ENCODE measurements at places on chromosomes 2 and 18.

- no peak for DNase-seq
Observed at GRCh38 chr2:7119132-7119835, 202.1 kb downstream of the RNF144A start.

GRCh38 chr18:28189400-28190239 is 12.7 kb upstream of the CDH2 start:
- no peak for DNase-seq

DNA sequence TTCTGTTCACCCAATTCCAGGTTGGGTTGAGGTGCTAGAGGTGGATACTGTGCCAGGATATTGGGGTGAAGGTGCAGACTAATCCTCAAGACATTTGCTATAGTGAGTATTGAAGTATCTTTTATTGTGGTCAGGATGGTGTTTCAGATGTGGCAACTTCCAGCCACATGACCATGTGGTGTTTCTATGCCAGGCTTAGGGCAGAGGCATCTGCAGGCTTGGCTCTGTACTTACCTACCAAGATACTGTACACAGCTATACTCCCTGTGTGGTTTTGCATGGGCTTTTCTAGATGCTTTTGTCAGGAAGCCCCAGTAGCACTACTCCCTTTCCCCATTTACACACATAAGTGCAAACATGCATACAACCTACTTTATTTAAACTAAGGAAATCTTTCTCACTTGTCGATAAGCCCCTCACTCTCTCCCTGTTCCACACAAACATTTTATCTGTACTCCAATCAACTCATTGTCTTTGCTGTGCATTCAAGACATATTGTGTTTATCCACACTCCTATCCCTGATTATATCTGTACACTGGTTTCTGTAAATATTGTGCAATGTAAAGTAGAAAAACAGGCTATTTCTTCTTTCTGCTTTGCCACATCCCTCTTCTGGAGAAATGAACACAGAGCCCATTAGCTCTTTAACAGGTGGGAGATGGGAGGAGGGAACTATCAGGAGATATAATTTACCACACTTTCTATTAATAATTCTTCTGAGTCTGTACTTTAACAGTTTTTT is 12.3 kb downstream of the ARL6IP6 start:
- DNase-seq: peak; percentile 23

DNA sequence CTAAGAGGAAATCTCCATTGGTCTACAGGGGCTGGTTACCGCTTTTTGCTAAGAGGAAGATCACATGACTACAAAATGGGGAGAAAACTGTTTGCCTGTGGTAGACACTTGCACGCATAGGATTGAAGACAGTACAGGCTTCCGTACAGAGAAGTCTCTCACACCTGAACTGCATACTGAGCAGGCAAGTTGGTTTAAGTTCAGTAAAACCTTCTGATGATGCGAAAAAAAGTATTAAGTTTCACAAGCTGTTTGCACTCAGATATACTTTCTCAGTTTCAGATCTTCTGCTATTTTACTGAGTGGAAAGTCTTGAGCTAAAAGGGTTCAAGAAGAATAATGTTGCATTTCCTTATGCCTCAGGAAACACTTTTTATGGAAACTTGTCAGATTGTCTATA is 292.2 kb upstream of the MC4R start:
- no peak for DNase-seq

DNA sequence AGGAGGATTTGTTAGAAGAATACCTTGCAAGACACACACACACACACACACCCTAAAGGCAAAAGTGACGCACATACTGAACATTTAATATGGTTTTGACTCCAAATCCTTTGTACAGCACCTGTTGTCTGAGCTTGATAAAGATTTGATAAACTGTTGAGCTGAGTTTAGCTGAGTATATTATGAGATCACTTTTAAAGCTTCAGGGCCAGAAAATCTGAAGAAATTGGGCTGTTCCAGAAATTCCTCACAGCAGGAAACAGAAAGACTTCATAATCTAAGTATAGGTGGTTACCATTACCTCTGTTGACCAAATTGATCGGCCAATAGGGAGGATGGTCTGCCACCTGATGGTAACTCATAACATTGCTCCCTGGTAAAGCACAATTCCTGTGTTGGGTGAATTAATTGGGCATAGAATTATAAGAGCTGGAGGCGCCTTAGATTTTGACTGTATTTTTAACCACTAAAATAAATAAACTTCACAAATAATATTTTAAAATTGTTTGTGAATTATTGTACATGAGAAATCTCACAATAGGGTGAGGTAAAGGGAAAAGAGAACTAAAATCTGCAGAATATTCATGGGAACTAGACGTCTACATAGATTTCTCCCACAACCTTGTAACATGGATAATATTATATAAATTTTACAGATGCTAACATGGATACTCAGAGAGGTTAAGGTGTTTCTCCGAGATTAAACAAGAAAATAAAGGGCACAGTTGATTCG is 21.8 kb upstream of the RPIA start:
- DNase-seq: no peak

DNA sequence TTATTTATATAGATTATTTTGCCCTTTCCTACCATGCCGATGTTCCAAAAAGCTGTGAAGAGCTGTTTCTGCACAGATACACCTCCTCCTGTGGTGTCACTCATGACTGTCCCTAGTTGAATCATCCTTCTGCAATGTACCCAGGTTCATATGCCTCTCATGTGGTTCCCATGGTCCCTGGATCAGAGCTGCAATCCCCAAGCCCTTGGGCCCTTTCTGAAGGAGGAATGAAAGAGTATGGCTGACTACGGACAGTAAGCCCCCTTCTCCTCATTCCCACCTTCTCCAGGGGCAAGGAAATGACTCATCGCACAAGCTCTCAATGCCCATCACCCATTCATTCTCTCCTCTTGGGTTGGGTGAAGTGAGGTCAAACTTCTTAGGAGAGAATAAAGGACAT is 63.9 kb upstream of the ACVR1 start:
- no peak for DNase-seq

DNA sequence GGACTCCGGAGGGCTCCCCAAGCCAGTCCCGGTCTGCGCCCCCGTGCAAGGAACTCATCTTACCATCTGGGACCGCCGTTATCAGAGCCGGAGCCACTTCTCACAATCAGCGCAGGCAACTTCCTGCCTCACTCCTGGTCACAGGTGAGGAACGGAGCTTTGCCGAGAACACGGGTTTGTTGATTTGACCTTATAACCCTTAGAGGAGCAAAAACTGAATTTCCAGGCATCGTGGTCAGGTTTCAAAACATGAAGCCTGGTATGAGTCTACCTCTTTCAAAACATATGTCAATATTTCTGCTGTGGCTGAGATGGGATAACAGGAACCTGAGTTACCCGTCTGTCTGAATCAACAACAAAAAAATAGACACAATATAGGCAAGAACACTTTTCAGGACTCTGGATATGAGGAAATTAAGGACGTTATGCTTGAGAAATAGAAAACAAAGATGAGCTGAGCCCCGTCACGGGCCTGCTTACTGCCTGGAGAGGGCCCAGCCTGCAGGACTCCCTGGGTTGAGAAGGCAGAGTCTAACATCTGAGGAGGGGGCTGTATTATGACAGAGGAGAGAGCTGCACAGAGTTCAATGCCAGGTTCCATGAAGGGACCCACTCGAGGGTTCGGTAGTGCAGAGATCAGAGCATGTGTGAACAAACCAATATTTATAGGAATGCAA is 148.7 kb downstream of the NDUFA10 start:
- DNase-seq: no peak

DNA sequence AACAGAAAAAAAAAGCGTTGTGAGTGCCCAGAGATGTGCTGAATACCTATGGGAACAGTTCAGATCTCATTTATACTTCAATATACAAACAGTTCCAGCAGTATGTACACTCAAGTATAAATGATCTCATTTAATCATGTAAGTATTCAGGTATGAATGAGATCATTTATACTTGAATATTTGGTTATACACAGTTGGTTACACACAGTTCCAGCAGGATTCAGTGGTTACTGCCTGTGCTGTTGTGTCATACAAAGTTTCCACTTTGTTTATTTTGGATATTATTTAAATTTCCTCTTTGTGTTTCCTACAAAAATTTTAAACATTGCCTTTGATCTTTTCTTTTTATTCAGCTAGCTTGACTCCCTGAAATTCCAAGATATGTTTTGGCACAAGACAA is 293.5 kb upstream of the SLC39A10 start:
- no peak for DNase-seq

- DNase-seq: no peak
Observed at GRCh38 chr2:46974659-46975058, 59.1 kb upstream of the MCFD2 start.

GRCh38 chr2:13611939-13612338 is 895.2 kb downstream of the TRIB2 start:
- DNase-seq: no peak

DNA sequence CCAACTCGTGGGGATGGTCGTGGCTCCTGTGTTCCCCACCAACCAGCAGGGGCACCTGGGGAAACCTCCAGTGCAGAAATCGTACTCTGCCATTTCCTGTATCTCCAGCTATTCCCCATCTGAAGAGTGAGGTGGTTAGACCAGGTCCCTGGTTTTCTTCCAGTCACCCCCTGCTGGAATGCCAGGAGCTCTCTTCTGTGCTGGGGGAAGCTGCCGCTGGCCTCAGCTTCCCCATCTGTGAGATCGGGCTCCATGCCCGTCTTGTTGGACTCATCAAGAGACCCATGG is 119.7 kb downstream of the INHBB start:
- no peak for DNase-seq

GRCh38 chr2:160516547-160517365 is 23.1 kb upstream of the RBMS1 start:
- no peak for DNase-seq

DNA sequence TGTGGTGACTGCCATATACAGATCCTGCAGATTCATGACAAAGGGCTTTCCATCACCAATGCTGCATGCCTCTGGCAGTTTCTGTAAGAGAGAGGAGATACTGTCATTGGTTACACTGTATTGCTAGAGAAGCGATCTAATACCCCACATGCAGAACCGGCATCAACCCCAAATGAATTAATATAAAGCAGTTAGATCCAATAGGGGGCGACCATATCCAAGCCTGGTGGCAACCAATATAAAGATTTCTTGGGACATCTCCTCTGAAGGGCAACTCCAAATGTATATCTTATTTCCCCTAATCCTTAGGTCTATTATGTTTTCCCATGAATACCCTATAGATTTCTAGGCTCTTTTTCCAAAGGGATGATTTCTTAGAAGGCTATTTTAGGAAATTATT is 17.4 kb upstream of the IHH start:
- DNase-seq: no peak

DNA sequence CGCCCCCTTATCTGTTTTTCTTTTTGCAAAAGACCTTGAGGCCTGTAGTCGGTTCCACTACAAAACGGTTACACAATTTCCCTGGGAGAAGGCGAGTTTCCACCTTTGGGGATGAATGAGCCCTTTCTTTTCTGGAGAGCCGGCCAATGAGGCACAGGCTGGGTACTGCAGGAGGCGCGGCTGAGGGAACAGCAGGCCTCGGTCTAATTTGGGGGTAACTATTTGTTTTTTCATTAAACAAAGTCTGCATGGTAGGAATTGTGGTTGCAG is 129.2 kb downstream of the MYCN start:
- no peak for DNase-seq

- DNase-seq: no peak
Observed at GRCh38 chr2:223519471-223519870, 82.7 kb downstream of the SCG2 start.

DNA sequence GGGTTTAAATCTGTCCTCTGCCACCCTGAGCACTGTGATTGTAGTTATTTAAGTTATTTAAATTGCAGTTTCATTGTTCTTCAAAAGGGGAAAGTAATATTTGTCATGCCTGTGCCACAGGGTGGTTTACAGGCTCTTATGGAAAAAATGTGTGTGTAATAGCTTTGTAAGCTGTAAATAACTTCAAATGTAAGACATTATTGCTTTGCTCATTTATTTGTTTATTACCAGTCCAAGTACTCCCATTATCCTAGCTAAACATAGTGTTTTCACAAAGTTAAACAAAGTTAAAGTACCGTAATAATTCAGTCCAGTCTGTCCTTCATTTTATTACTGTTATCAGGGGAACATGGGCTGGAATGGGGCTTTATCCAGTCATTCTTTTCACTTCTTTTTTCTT is 43.4 kb upstream of the IGFBP2 start:
- DNase-seq: no peak

DNA sequence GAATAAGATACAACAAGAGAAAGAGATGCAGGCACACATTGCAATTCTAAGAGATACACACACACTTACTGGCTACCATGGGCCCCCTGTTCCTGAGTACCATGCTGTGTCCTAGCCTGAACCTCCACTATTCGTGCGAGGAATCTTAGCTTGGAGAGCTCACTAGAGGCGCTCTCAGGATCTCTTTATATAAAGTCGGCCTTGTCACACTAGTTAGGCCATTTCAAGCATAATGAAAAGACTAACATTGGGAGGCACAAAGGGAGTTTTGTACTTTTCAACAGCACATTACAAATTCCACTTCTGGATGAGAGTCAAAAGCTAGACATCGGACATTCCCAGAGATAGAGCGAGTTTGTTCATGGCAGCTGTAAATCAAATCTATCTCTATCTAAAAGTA is 365.2 kb downstream of the DSEL start:
- DNase-seq: no peak

DNA sequence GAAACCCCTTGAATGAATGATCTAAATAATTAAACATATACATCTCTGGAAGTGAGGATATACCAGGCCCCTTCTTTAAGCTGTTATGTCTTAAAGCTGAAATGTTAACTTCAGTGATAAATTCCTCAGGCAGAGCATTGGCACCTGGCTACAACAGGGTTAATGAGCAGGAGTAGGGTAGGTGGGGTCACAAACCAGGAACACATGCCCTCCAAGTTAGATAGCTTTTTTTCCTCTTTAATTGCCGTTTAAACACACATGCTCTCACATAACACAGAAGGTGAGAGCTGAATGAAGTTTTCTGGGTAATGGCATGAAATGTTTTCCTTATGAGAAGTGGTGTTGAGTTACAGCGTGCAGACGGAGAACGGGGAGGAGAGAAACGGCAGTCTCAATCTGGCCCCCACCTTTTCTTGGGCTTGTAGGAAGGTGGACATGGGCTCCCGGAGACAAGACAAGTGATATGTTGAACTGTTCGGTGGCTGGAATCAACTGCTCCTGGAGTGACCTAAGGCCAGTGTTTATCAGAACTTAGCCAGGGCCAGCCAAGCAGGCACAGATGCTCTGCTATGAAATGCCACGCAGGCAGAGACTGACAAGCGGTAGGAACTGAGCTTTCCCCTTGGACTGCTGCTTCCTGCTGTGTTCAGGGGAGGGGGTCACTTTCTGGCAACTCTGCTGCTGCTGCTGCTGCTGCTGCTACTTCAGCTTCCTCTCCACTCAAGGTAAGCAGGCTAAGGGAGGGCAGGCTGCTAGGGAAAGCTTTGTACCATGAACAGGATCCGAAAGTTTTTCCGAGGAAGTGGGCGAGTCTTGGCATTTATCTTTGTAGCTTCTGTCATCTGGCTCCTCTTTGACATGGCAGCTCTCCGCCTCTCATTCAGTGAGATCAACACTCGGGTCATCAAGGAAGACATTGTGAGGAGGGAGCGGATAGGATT is at the start of gene GALNT5:
Gene GALNT5 (plus strand): TSS at position 394 of the 941 bp plus-strand sequence. CDS start 378 bp downstream, at position 772.
- no peak for DNase-seq

- no peak for DNase-seq
Observed at GRCh38 chr2:159912580-159912979, 114.6 kb upstream of the CD302 start.

- DNase-seq: no peak
Observed at GRCh38 chr2:134107402-134107801, 146.5 kb upstream of the MGAT5 start.

GRCh38 chr18:58784601-58785137 is 80.0 kb upstream of the ZNF532 start:
- DNase-seq: no peak

- no peak for DNase-seq
Observed at GRCh38 chr18:48784656-48785055, 166.1 kb downstream of the SMAD7 start.
